ENCODE measurements at places on chromosomes 6 and 20.

DNA sequence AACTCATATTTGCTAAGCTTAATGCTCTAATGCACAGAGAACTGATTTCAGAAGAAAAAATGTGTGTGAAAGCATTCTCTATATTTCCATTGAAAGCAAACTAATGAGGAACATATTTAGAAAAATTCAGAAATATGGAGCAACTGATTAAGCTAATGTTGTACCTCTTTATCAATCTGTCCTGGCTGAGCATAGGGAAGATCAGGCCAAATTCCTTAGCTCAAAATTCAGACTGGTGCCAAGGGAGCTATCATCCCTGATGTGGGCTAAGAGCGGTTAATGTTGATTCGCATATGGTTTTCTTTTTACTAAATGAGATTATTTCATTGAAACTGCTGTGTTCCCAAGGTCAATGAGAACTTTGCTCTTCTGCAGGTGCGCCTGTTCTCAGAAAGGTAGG is 93.9 kb upstream of the HS3ST5 start:
- no peak for DNase-seq

DNA sequence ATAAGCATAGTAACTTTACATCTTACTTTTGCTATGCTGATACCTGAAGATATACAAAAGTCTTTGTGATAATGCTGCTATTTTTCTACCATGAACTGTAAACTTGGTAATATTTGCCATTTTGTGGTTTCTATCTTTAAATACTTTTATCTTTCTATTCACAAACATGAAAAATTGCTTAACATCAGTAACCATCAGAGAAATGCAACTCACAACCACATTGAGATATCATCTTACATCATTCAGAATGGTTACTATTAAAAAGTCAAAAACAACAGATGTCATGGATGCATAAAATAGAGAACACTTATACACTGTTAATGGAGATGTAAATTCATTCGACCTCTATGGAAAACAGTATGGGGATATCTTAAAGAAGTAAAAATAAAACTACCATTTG is 112.0 kb downstream of the TRDN start:
- DNase-seq = no peak

- DNase-seq = no peak
Observed at GRCh38 chr6:103177791-103178190, 1681.9 kb downstream of the HACE1 start.

GRCh38 chr6:130202782-130203181 is 20.0 kb downstream of the SAMD3 start:
- DNase-seq = no peak

DNA sequence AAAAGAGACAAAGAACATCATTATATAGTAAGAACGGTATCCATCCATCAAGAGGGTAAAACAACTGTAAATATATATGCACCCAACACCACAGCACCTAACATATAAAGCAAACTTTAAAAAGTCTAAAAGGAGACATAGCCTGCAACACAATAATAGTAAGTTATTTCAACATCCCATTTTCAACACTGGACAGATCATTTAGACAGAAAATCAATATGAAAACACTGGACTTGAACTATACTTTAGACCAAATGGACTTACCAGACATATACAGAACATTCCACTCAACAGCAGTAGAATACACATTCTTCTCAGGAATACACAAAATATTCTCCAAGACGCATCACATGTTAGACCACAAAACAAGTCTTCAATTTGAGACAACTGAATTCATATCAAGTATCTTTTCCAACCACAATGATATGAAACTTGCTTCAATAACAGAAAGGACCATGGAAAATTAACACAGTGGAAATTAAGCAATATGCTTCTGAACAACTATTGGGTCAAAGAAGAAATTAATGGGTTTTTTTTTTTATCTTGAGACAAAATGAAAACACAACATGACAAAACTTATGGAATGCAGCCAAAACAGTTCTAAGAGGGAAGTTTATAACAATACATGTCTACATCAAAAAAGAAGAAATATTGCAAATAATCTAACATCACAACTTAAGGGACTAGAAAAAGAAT is 23.9 kb upstream of the ASF1A start:
- DNase-seq = no peak

DNA sequence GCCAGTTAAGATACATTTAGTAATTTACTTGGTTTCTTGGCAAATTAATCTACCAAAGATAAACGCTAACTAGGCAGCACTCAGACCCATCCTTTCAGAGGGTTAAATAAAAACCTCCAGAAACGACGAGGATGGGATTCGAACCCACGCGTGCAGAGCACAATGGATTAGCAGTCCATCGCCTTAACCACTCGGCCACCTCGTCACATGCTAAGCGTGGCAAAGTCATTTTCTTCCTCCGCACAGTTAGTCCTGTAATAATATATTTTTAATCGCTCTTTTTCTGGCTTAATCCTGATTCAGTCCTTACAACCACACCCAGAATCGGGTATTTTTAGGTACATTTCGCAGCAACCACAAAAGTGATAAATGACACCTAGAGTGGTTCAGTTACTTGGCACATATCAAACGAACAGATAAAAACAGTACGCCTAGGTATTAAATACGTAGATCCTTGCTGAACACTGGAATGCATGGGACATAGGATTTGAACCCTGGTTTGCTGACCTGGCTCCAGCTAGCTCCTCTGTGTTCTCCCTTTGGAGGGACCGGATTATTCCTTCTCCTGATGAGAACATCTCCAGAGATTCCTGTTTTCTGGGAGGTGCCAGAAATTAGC is 71.6 kb downstream of the GPX5 start:
- peak; percentile 15 for DNase-seq

DNA sequence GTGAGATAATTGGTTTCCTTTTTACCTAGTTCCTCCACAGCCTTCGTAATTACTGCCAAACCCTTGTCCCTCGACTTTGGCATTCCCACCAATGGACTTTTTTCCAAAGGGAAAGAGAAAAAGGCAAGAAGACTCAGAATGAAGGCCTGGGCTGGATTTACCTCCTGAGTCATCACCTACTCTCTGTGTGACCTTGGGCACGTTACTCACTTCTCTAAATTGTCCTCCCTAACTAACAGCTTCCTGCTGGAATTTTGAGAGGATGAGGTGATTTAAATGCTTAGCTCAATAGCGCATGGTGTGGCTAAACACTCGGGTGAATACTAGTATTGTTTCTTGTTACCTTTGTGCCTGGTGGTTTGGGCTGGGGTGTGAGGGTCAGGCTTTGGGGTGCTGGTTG is 146.6 kb downstream of the DHX35 start:
- no peak for DNase-seq

DNA sequence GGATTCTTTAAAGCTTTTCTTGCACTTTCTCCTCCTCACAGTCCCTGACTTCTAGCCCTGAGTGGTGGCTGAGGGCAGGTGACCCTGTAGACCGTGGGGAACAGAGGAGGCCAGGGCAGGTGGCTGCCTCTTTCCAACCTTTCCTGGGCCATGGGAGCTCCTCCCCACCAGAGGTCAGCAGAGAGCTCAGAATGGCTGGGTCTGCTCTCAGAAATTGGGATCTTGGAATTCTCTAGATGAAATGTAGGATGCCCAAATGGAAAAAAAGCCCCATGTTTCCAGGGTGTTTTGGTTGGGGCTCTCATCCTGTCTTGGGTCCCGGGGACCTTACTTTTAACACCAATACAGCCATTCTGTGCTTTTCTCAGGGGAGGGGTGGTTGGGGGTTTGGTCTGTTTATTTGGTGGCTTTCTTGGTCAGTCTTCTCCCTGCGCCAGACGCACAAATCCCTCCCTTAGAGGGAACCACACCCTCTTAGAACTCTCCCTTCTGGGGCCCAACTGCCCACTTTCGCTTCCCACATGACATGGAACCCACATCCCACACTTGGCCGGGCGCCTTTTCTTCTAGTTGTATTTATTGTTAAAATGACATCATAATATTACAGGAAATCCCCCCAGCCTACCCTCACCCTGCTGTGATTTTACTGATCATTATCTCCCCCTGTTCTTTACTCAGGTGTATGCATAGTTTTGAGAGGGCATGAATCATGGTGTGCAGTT is 17.9 kb downstream of the GNAS start:
- peak; percentile 47 for DNase-seq

DNA sequence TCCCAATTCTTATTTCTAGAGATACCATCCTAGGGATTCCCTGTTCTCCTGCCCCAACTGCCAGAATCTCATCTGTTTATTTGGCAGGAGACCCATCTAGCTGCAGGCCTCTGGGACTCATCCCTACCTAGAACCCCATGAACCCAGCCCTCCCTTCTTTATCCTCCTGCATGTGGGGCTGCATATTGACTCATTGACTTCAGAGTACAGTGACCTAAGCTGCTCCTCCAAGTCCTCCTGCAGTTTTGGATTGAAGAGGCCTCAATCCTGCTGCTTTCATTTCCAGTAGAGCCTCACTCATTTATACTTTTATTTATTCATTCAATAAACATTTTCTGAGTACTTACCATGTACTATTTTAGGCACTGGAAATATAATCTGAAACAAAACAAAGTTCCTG is 11.6 kb downstream of the TMEM200A start:
- DNase-seq = no peak

- DNase-seq = no peak
Observed at GRCh38 chr6:126701676-126702560, 362.0 kb downstream of the CENPW start.

DNA sequence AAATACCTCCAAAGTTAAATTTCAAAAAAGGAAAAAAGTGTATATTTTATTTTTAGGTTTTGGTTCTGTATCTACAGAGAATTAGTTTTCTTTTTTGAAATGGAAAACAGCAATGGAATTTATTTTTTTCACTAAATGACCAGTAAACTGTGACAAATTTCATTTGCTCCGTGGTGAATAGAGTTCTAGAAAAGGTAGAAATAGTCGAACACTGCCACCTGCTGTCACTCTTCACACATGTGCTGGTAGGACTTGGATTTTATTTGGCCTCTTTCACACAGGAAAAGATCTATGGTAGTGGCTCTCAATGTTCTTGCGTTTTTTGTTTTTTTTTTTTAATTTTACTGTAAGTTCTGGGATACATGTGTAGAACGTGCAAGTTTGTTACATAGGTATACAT is 312.5 kb downstream of the EYA4 start:
- DNase-seq = no peak

- DNase-seq = no peak
Observed at GRCh38 chr6:84260196-84260595, 32.8 kb upstream of the CEP162 start.

GRCh38 chr6:14655201-14656061 is 537.9 kb downstream of the CD83 start:
- DNase-seq = no peak

DNA sequence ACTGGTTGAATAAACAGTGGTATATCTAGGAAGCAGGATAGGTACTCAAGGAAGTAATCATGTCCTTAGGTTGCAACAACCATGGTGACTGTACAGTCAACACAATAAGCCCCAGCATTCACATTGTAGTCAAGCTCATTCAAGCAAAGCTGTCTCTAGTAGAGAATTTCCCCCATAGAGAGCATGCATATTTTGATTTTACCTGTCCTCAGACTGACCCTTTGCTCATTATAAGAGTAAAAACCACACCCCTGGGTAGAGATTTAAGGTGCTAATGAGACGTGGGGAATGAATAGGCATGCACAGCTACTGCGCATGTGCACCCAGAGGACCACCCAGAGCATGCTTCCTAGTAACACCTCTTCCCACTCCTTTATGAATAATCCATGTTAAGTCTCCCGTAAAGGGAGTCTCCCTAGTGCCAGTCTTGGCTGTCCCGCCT is 6.1 kb upstream of the RNF8 start:
- no peak for DNase-seq

GRCh38 chr6:152117156-152118133 is 310.0 kb downstream of the ESR1 start:
- no peak for DNase-seq

- DNase-seq = no peak
Observed at GRCh38 chr20:21559305-21559704, 45.4 kb upstream of the NKX2-2 start.

GRCh38 chr6:56227071-56227879 is 20.1 kb downstream of the COL21A1 start:
- DNase-seq = no peak

GRCh38 chr6:139519571-139520031 is 145.2 kb upstream of the CITED2 start:
- DNase-seq = no peak

DNA sequence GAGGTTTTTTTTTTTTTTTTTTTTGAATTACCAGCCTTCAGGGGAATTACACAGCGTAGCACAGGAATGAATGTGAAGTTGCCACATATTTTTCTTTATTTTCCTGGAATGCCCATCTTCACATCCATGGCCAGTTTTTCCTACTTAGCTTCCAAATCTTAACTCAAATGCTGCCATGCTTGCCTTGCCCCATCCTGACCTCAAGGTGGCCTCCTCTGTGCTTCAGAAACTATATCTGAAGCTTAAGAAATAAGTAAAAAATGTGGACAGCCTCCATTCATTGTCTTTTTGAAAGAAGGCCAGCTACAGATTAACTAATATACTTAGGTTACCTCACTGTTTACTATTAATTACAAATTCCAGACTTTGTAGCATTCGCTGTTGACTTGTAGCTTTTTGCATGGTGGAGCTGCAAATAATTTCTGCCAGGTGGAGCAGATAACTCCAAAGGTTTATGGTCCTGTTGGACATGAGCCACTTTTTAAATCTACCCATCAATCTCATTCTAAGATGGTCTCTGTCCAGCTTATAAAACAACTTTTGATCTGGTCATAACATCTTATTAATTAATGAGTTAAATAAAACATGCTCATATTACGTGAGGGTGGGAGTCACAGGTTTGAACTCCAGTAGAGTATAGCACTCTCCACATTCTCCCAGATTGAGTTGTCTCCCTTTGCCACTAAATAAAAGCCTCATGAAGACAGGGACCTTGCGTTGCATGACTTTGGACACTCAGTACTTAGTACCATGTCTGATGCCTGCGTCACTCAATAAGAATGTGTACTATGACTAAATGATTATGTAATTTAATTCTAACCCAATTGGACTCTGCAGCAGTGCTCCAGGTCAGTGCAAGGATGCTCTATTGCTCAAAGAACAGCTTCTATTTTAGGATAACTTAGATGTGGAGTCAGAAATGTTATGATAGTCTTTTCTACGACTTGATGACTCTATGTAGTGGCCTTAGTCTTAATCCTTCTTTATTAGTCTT is 678.6 kb upstream of the CITED2 start:
- DNase-seq = no peak

- DNase-seq = no peak
Observed at GRCh38 chr6:158028876-158029275, 47.2 kb downstream of the SYNJ2 start.

GRCh38 chr6:112144145-112144926 is 56.9 kb downstream of the FAM229B start:
- DNase-seq = no peak

DNA sequence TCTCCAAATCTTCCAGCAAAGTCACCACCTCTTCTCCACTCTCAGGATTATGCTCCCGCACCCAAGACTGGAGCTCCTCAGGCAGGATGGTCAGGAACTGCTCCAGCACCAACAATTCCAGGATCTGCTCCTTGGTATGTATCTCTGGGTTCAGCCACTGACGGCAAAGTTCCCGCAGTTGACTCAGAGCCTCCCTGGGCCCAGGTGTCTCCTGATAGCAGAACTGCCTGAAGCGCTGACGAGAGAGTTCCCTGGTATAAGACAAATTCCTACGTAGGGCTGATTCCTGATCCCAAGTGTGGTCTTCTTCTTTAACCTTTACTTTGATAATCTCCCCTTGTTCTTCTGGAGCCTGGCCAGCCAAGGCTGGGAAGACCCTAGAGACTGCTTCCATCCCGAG is 60.6 kb downstream of the GPX5 start:
- no peak for DNase-seq

All from immature natural killer cell (primary cell).